Fibroblast of skin of scalp (primary cell): ENCODE measurements at places on chromosomes 5 and 9.

GRCh38 chr5:18712936-18713485 lies 1078.8 kb downstream of the TAF11L14 start:
- no peak for DNase-seq

DNA sequence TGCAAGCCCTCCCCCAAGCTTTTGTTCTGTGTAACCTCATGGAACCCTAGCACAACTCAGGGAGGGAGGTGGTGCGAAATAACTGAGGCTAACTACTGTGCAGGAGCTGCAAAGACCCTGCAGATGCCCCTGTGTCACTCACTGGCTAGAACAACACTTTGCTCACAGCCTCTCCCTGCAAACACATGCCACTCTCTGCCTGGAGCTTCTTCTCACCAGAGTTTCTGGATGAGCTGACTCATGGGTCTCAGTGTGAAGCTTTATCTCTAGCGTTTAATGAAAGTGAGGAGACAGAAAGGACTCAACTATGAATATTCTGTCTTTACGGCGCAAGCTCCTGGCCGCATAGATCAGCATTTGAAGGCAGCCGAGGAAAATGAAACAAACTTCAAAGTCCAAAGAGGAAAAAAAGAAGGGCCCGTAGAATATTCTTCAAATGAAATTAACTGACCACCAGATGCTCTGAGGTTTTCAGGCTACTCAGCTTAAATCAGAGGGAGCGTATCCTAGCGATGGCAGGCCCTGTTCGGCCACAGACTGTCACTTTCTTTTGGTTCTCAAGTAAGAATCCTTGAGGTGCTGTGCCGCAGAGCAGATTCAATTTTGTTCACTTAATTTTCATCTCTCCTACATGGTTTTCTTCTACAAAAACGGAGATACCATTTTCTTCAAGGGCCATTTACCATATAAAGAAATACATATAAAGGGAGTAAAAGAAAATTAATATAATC lies 77.7 kb upstream of the TAS2R1 start:
- peak; percentile 28 for DNase-seq

DNA sequence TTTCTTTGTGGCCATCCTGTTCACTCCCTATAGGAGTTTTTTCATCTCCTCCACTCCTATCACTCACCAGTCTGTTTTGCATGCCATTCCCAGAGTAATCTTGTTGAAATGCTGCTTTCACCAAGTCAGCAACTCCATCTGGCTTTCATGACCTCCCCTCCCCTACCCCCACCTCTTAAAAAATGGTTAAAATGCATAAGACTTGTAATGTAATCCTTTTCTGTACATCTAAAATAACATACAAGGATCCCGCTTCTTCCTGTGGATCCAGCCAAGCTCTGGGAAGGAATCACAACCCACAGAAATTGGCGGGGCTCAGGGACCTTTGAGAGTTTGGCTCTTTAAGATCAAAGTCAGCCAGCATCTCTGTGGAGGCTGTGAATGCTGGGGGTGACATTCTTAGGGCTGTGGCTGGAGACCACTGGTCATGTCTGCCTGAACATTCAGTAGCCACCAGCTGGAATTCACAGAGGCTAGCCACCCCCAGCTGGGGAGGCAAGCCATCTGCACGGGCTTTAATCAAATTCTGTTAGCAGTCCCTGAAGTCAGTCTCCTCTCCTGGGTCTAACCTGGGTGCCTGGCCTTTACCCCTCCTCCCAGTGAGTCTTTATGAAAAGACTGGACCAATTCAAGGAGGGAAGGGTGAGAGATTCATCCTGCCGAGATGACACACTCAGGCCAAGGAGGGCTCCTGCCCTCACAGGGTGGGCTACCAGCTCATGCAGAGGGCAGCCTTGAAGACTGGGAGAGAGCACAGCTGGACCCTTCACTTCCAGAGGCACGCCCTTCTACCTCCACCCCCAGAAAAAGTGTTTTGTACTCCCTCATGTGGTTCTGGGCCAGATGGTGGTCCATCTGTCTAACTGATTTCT lies 132.9 kb downstream of the LIFR start:
- DNase-seq: peak; percentile 85

- no peak for DNase-seq
Measured at GRCh38 chr5:176489077-176489476, 40.9 kb downstream of the FAF2 start.

DNA sequence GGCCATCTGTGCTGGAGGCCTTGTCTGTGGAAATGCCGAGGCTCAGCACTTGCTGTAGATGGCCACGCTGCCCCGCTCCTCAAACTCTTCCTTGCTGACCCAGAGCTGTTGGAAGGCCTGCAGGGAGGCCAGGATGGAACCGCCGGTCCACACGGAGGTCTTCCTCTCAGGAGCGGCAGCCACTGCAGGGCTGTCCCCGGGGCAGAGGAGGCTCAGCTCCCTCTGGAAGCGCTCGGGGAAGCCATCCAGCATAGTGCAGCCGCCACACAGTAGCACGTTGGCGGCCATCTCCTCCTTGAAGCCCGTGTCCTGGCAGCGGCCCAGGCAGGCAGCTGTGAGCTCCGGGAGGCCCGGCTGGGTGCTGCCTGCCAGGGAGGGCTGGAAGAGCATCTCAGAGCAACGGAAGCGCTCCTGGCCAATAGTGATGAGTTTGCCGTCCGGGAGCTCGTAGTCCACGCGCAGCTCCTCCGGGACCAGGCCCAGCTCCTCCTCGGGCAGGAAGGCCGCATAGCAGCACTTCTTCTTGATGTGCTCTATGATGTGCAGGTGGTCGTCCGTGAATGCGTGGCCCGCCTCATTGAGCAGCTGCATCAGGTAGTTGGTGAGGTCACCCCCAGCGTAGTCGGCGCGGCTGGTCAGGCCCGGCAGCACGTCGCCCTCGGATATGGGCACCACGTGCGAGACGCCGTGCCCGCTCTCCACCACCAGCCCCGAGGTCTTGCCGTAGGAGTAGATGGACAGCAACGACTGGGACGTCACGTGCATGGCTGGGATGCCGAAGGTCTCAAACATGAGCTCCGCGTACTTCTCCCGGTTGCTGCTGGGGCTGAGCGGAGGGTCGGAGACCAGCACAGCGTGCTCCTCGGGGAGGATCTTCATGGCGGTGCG lies 901 bp downstream of the ACTL7B start:
- no peak for DNase-seq

DNA sequence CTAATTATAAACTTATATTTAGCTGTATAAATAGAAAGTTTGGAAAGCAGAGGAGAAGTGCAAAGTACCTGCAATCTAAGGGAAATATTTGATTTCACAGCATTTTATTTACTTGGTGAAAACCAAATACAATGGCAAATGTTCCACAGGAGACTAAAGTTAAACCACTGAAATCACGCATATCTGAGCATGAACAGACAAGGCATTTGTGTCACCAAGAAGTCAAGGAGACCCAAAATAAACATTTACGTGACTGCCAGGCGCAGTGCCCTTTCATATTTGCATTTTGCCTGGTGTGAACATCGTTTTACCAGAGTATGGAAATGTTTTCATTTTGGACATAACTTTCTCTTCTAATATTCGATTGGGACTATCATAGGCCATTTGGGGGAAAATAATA lies 20.6 kb downstream of the UGCG start:
- DNase-seq: no peak

GRCh38 chr9:134991808-134992754 lies 74.4 kb upstream of the FCN1 start:
- DNase-seq: no peak

GRCh38 chr5:160835376-160835775 lies 16.6 kb downstream of the ATP10B start:
- no peak for DNase-seq

GRCh38 chr5:68287976-68288706 lies 72.6 kb downstream of the PIK3R1 start:
- peak; percentile 53 for DNase-seq

DNA sequence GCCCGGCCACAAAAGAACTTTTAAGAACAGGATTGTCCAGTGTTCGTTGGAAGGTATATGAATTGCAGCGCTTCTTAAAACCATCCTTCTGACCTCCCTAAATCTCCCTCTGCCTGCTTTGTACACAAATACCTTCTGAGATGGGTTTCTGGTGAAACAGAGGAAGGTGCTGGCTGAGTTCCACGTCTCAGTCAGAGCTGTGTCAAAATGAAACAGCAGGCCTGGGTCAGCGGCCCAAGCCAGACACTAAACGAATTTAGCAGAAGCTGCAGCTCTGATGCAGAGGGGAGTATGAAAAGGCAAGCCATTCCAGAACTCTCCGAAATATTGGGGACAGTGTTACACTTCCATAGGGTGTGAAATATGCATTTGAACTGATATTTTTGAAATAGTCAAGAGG lies 37.8 kb upstream of the CRB2 start:
- DNase-seq: no peak

DNA sequence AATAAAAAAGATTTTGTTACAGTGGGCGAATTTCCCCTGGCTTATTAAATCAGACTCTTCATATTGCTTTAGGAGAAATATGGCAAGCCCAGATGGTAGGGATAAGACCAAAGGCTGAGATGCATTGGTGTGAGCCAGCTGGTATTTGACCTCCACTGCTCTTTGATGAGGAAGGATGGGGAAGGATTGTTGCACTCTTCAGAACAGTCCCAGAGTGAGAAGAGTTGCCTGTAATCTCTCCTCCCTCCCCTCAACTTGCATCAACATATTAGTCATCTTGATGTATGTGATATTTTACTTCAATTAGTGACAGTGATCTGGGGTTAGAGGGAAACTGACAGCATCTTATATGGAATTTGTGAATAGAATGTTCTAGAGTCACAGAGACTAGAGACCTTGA lies 136.6 kb downstream of the ADAMTS12 start:
- peak; percentile 45 for DNase-seq

- DNase-seq: no peak
Measured at GRCh38 chr5:170716396-170716795, 67.1 kb upstream of the GABRP start.

GRCh38 chr9:129610473-129611306 lies 10.2 kb downstream of the C9orf50 start:
- DNase-seq: peak; percentile 77
